ENCODE measurements at places on chromosomes 16 and 17. TPM values are rescaled to one million over a fixed set of nuclear protein-coding genes. Genes with fewer than 3 reads are reported as not detected.

Gene PARD6A
- polyA plus RNA-seq = 3.9 TPM

Gene LRRC37A
- 3.4 TPM for polyA plus RNA-seq

Gene ZG16B
- 0.25 TPM for polyA plus RNA-seq

Gene MMP2
- 269 TPM for polyA plus RNA-seq

Gene IRX6
- 5.3 TPM for polyA plus RNA-seq

Gene ADAD2
- not detected for polyA plus RNA-seq

Gene KRT20
- polyA plus RNA-seq = 0.77 TPM

Gene HOXB3
- polyA plus RNA-seq = 158 TPM

Gene DPEP3
- 0.06 TPM for polyA plus RNA-seq

Gene BTBD17
- polyA plus RNA-seq = 0.25 TPM

Gene C16orf54
- polyA plus RNA-seq = 0.28 TPM

Gene DNAH9
- polyA plus RNA-seq = 4.6 TPM

Gene ERI2
- 39.1 TPM for polyA plus RNA-seq

Gene AIPL1
- not detected for polyA plus RNA-seq

Gene HES7
- not detected for polyA plus RNA-seq

Gene CCDC154
- 3.0 TPM for polyA plus RNA-seq

Gene OR4D1
- not detected for polyA plus RNA-seq

Gene SYT17
- polyA plus RNA-seq = 10.5 TPM

Gene KRT25
- polyA plus RNA-seq = not detected

Gene HIGD1B
- 1.4 TPM for polyA plus RNA-seq

Gene MILR1
- polyA plus RNA-seq = 1.7 TPM

Gene DNAAF8
- polyA plus RNA-seq = 2.1 TPM

Gene TMEM235
- polyA plus RNA-seq = 0.12 TPM
